MCF 10A (cell line): ENCODE measurements at places on chromosomes 7 and 10.

DNA sequence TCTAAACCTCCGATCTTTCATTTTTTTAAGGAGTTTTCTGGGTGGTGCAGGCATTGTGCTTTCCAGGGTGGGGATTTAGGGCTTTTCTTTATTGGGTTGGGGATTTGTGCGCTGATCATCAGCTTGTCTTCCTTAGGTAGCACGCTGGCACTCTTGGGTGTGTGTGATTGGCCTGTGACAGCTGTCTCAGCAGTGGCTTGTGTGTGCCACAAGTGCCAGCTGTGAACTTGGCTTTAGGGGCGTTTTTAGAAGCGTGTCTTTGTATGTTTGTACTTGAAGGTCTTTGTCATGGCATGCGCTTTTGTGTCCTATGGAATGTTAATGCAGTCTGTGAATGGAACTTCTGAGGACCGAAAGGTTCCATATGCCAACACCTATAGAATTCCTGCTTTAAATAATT, 788 bp downstream of the AKAP9 start:
- peak overlapping the region; percentile 86 for H3K4me3 ChIP-seq
- H3K4me1 ChIP-seq, result peaks cover 11% of the 10 kb centered on the region
- H3K27ac ChIP-seq, result peak overlapping the region; percentile 93

DNA sequence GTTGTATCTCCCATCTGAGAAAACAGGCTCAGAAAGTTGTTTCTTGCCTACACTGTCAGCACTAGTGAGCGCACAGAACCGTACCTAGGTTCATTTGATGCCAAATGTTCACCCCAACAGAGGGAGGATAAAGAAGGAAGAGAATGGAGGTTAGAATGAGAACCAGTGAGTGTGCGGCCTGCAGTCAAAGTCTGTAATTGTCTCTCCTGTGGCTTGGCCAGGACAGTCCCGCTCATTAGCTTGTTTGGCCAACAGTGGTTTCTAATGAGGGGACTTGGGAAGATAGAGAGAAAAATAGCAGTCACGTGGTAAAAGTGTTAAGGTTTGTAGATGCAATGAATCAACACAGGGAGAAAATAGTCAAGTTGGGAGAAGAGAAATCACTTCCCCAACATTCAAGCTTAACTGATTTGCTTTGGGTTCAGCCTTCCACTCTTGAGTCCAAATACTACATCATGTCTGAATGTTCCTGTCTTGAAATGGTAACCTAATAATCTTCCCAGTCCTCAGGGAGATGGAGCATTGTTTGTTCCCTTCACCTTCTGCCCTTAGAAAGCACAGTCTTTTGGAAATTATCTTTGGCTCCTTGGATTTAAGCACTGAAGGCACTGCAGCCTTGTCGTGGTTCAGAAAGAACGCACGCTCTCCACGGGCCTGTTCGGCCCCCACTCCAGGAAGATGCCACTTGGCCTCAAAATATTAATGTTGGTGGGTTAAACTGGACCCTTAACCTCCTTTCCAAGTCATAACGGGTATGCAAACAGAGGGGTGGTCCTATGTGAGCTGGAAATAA, 360.4 kb upstream of the ZNF32 start:
- no peak overlapping the region for H3K27ac ChIP-seq
- no peaks in the 10 kb centered on the region for H3K36me3 ChIP-seq
- DNase-seq, result no peak
- H3K27me3 ChIP-seq, result peaks cover 15% of the 10 kb centered on the region

DNA sequence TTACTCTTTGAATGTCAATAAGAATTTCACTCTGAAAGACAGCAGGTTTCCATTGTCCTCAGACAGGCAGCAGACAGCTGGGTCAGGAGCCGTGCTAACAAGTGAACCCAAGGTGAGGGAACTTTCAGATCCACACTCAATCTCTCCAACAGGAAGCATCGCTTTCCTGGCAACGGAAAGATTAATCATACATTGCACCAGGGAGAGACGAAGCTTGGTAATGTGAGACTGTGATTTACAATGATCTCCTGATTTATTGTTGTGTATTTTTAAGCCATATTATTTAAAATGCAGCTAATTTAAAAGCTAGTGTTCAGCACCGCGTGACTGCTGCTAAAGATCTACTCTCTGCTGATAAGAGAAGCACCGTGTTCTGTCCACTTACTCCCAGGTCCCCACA, 17.5 kb upstream of the NOM1 start:
- peak overlapping the region; percentile 37 for H3K27ac ChIP-seq
- no peak overlapping the region for H3K4me3 ChIP-seq
- DNase-seq, result peak; percentile 82
- peaks cover 11% of the 10 kb centered on the region for H3K4me1 ChIP-seq

- H3K36me3 ChIP-seq, result peaks cover 14% of the 10 kb centered on the region
- no peak for DNase-seq
- H3K4me3 ChIP-seq, result no peak overlapping the region
- no peaks in the 10 kb centered on the region for H3K27me3 ChIP-seq
- H3K27ac ChIP-seq, result no peak overlapping the region
Measured at GRCh38 chr7:152355474-152356057, 80.2 kb downstream of the KMT2C start.

DNA sequence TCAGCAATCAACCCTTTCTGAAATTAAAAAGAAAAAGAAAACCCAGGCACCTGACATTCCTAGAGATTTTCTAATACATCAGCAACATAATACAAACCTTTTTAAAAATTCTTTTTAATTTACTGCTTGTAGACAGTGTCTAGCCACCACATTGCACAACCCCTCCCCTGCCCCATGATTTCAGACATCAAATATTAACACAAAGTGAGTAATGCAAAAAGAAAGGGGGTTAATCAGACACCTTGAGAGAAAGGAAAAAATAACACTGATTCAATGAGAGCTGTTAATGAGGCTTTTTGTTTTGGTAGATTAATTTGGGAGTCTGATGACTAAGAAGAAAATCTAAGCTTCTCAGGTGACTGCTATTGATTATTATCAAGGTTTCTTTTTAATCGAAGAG, 55.3 kb downstream of the SLC25A13 start:
- H3K4me3 ChIP-seq, result no peak overlapping the region
- DNase-seq, result no peak
- no peaks in the 10 kb centered on the region for H3K27me3 ChIP-seq
- H3K4me1 ChIP-seq, result no peaks in the 10 kb centered on the region
- peaks cover 47% of the 10 kb centered on the region for H3K36me3 ChIP-seq

GRCh38 chr7:47351233-47352154, 230.4 kb downstream of the TNS3 start:
- no peaks in the 10 kb centered on the region for H3K27me3 ChIP-seq
- H3K27ac ChIP-seq, result no peak overlapping the region
- H3K4me3 ChIP-seq, result no peak overlapping the region
- H3K4me1 ChIP-seq, result no peaks in the 10 kb centered on the region
- peaks cover 43% of the 10 kb centered on the region for H3K36me3 ChIP-seq

DNA sequence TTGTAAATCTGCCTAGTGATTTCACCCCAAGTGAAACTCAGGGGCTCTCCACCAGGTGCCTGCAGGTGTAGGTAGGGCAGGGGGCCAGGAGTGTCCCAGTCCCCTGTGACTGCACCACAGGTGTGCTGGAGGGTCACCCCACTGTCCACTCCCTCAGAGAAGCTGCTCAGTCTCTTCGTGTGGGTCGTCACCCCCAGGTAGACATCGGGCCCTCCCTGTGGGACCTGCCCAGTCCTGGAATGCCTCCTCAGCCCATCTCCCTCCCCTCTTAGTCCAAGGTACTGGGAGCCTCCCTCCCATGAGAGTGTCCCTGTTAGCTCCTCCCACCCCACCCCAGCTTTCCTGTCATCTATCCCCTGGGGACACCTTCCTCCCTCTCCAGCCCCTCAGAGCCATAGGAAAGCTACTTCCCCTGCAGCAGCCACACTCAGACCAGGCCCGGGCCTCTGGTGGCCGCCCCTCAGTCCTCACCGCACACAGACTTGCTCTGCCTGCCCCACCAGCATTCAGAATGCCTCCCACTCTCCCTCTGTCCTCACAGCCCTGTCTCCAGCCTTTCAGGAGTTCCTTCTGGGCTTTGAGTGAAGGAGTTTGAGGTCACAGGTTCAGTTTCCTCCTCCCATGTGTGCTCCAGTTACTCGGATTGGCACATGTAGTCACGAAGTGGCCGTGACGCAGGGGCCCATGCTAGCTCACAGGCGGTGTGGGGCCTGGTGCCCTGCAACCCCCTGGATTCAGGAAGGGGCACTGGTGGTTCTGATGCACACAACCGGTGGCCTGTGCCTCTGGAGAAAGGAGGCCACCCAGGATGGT, 5.1 kb downstream of the ALOX5 start:
- no peak overlapping the region for H3K27ac ChIP-seq
- H3K4me3 ChIP-seq, result no peak overlapping the region
- H3K27me3 ChIP-seq, result peaks cover 16% of the 10 kb centered on the region
- H3K36me3 ChIP-seq, result no peaks in the 10 kb centered on the region

DNA sequence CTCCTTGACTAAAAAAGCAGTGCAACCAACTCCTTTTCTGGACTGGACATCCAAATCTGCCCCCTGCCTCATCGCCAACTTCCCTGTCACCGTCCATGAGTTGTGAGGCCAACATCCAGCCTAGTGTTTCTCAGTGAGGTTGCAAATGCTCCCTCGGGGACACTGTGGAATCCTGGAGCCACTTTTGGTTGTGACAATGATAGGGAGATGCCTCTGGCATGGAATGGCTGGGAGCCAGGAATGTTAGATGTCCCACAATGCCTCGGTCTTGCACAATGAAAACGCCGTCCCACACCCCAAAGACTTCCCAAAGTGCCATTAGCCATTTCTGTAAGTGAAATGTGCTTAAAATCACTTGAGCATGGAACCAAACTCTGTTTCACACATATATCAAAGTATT, 105.2 kb downstream of the OSBPL3 start:
- H3K4me3 ChIP-seq, result no peak overlapping the region
- no peak for DNase-seq
- no peaks in the 10 kb centered on the region for H3K27me3 ChIP-seq
- peaks cover 8% of the 10 kb centered on the region for H3K36me3 ChIP-seq
